ENCODE measurements at places on chromosomes 13 and 19. TPM values are rescaled to one million over a fixed set of nuclear protein-coding genes. Genes with fewer than 3 reads are reported as not detected.

Gene CEACAM1
- total RNA-seq = 1.4 TPM

Gene GPX4
- 224 TPM for total RNA-seq

Gene SWSAP1
- 0.68 TPM for total RNA-seq

Gene ONECUT3
- total RNA-seq = under 0.01 TPM

Gene GAMT
- 26.9 TPM for total RNA-seq

Gene ZNF560
- total RNA-seq = 1.6 TPM

Gene LILRA1
- not detected for total RNA-seq

Gene TYROBP
- not detected for total RNA-seq

Gene GNG14
- not detected for total RNA-seq

Gene GPC5
- total RNA-seq = 1.7 TPM

Gene RASL11A
- total RNA-seq = 2.1 TPM

Gene JAK3
- 0.78 TPM for total RNA-seq

Gene SYDE1
- total RNA-seq = 1.0 TPM

Gene SLC6A16
- total RNA-seq = not detected

Gene PABPC3
- 0.21 TPM for total RNA-seq

Gene LYPD3
- total RNA-seq = 13.3 TPM

Gene SIGLEC12
- not detected for total RNA-seq

Gene RNF225
- total RNA-seq = 2.1 TPM

Gene CPAMD8
- total RNA-seq = 0.34 TPM

Gene CGB2
- not detected for total RNA-seq

Gene IFNL1
- not detected for total RNA-seq

Gene LIM2
- not detected for total RNA-seq

Gene SHD
- not detected for total RNA-seq

Gene GDF15
- 183 TPM for total RNA-seq

Gene IGFL3
- total RNA-seq = not detected

All from nasal cavity respiratory epithelium epithelial cell of viscerocranial mucosa (primary cell).